Stimulated activated CD8-positive, alpha-beta memory T cell treated with anti-CD3 and anti-CD28 coated beads, Interleukin-15, amount 100 ng/mL, for 24 hours (primary cell): ENCODE measurements at places on chromosomes 12 and 14.

DNA sequence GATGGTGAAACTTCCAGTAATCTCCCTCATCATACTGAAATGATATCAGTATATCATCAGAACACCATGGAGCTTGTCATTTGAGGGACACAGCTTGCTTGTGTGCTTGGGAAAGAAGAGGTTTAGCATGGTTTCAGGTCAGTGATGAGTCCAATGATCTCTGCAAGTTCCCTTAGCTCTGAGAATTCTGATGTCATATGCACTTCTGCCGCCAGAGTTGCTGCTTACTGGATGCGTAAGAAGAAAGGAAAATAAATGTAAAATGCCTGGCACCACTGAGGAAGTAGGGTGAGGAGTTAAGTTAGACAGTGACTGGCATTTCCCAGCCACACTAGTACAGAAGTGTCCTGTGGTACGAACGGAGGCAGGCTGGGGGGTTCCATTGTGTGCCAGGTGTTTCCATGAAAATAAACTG, 22.6 kb downstream of the PRKCH start:
- DNase-seq = no peak

- no peak for DNase-seq
Observed at GRCh38 chr12:20017802-20018201, 350.5 kb upstream of the PDE3A start.

- DNase-seq = no peak
Observed at GRCh38 chr12:52984136-52984535, 22.1 kb upstream of the EIF4B start.

GRCh38 chr14:22822571-22823098, 7.1 kb upstream of the MRPL52 start:
- DNase-seq = no peak

DNA sequence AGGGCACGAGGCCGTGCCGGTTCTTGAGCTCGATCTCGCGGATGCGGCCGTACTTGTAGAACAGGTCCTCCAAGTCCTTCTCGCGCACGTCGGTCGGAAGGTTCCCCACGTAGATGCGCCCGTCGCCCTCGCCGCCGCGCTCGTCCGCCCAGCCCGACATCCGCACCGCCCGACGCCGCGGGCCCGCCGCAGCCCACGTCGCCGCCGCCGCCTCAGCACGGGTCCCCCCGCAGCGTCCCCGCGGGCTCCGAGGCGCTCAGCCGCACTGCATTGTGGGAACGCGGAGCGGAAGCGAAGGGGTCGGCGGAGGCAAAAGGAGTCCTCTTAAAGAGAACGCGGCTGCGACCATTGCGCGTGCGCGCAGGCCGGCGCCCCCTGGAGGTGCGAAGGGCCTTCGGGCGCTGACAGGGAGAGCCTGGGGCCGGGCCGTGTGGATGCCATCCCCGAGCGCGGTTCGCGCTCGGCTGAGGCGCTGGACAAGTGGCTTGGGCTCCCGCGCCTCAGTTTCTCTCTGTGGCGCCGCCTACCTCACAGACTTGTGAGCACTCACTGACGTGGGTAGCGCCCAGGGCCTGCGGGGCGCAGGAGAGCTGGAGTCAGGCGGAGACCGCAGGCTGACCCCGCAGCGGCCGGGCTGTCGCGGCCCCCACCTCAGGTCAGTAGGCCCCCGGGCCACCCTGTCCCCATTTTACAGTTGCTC, at the start of gene SRSF9:
Gene SRSF9 (minus strand): TSS at position 299 of the 700 bp plus-strand sequence. CDS start 139 bp downstream, at position 160.
- peak; percentile 97 for DNase-seq

DNA sequence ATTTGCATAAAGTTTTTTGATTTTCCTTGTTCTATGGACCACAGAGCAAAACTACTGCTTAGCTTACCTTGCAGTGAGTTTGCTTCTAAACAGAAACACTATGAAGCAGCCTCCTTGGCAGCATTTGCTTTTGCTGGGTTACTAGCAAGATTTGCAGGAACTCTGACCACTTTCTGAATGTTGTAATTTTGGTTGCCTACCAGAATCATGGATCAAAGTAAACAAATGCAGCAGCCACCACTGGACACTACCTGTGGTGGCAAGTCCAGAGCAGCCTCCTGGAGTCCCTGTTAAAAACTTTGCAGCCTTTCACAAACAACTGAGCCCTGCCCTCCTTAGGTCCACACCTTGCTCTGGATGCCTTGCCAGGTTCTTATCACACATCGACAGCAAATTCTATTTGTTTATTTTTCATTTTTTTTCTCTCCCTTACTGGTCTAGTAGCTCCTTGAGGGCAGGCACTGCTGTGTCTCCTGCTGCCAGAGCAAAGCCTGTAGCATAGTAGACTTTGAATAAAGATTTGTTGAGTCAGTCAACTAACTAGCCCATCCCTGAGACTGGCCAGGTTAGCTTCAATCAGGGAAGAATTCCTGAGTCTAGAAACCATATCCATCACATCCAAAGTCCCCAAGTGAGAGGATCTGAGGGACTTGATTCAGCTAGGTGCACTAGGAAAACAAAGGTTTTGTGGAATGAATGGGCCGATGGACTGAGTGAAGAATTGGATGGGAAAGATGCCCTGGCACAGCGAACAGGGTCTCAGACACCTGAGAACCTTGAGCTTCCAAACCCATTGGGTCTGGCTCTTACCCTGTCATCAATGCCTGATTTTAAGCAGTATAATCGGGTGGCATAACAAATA, 5.7 kb downstream of the TTC6 start:
- no peak for DNase-seq

- no peak for DNase-seq
Observed at GRCh38 chr12:116478243-116478773, 80.9 kb upstream of the MAP1LC3B2 start.

GRCh38 chr12:90770861-90771260, 184.1 kb downstream of the CCER1 start:
- no peak for DNase-seq

- no peak for DNase-seq
Observed at GRCh38 chr12:129570796-129571400, 332.9 kb downstream of the TMEM132D start.

DNA sequence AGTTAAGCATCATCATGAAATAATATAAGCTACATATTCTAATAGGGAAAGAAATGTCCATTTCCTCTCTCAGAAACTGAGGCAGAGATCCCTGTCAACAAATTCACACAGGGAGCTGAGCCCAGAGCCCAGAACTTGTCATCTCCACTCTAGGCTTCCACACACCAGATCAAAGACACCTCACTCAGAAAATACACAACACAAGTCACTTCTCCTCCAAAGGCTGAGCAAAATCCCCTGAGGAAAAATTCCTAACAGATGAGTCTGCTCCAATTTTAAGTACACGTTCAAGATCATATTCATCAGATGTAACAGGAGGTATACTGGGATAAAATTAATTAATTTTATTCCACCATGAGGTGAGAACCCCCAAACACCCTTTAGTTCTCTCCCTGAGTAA, 227.3 kb downstream of the DPF3 start:
- DNase-seq = no peak
